ENCODE measurements at places on chromosomes 16 and 17.

DNA sequence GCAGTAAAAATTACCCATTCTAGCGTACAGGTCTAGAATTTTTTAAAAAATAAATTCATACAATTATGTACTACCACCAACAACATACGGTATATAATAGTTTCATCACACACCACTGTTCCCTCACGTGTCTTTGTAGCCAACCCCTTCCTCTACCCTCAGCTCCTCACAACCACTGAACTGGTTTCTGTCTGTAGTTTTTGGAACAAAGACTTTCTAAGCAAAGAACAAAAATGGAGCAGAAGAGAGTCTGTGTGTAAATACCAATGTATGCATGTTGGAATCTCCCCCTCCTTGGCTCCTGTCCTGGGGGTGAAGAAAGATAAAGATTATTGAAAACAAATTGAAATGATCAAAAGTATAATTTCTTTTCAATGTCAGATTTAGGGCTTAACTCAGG lies 31.9 kb upstream of the CCR7 start:
- DNase-seq: no peak

DNA sequence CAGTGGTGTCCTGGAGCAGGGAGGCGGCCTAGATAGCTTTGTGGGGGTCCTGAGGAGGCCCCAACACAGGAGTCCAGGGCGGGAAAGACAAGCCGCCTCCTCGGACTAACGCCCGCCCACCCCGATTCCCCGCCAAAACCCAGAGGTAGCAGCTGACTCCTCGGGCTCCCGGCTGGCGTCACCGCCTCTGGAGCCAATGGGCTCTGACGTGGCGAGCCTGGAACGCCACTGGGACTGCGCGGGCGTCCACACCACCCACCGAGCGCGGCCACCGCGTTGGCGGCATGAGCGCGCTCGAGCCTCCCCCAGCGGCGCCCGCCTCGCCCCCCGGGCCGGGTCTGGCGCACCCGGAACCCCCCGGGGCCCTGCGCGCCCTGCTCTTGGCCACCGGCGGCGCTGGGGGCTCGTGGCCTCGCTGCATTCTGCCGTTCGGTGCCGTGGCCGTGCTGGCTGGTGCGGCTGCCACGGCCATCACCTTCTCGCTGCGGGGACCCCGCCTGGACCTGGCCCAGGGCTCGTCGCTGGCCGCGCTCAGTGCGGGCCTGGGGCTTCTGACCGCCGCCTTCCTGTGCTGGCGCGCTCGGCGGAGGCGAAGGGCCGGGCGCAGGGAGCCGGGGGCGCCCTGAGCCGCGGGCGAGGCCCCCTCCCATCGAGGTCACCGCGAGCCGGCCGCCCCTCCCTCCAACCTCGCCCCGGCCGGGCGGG lies 3.4 kb upstream of the NTN3 start:
- peak; percentile 52 for DNase-seq

GRCh38 chr17:64497565-64498035 lies 746 bp upstream of the POLG2 start:
- DNase-seq: no peak

DNA sequence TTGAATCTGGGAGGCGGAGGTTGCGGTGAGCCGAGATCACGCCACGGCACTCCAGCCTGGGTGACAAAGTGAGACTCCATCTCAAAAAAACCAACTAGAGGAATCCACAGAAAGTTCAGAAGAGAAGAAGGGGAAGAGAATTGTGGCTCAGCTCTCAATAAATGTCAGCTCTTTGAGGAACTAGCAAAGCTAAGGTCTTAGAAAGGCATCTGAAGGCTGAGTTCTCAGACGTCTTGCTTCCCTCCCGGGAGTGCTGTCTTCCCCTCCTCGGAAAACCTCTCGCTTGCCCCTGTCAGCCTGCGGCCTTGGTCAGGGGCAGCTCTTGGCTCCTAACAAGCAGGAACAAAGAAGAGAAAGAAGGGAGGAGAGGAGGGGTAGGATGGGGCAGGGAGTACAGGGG lies 5.3 kb downstream of the SHPK start:
- no peak for DNase-seq

- no peak for DNase-seq
Measured at GRCh38 chr17:69870091-69870530, 204.9 kb upstream of the KCNJ16 start.

- DNase-seq: peak; percentile 66
Measured at GRCh38 chr16:9077091-9077809, 14.2 kb upstream of the HAPSTR1 start.

GRCh38 chr16:49488740-49489525 lies 115.3 kb downstream of the C16orf78 start:
- DNase-seq: no peak

DNA sequence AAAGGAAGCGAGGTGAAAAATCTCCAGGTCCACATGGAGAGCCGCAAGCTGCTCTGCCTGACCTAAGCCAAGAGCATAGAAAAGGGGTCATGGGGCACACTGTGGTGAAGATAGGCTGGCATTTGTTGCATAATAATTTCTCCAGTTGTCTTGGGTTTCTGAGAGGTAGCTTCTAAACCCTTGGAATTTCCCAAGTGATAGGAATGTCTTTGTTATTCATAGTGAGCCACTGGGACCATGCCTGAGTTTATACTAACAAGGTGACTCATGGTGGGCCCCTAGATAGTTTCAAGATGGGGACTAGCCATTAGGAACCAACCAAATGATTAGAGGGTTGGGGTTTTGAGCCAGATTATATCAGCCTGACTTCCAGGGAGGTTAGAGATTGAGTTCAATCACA lies 25.6 kb downstream of the SOST start:
- DNase-seq: no peak

- no peak for DNase-seq
Measured at GRCh38 chr16:23403547-23403946, 49.4 kb downstream of the COG7 start.

GRCh38 chr17:42199416-42200011 lies 5.2 kb upstream of the GHDC start:
- DNase-seq: no peak

GRCh38 chr16:85850344-85850880 lies 48.5 kb upstream of the IRF8 start:
- no peak for DNase-seq

- DNase-seq: no peak
Measured at GRCh38 chr17:29100296-29100695, 57.4 kb downstream of the PIPOX start.

DNA sequence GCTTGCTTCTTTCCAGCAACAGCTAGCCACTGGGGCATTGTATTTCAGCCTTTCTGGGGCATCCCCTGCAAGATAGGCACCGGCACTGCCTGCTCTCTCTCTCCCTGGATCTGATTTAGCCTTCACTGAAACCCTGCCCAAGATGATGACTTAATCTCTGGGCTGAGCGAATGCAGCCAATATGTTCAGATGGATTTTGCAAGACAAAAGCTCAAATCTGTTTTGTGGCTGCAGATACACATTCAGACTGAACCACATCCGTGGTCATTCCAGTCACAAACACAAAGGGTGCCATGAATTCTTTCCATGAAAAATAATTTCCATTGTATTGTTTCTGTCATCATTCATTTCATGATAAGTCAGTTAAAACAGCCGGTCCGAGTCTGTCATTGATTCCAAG lies 24.2 kb downstream of the SOST start:
- no peak for DNase-seq

- DNase-seq: peak; percentile 38
Measured at GRCh38 chr16:31333686-31334649, 21.0 kb upstream of the ITGAX start.

DNA sequence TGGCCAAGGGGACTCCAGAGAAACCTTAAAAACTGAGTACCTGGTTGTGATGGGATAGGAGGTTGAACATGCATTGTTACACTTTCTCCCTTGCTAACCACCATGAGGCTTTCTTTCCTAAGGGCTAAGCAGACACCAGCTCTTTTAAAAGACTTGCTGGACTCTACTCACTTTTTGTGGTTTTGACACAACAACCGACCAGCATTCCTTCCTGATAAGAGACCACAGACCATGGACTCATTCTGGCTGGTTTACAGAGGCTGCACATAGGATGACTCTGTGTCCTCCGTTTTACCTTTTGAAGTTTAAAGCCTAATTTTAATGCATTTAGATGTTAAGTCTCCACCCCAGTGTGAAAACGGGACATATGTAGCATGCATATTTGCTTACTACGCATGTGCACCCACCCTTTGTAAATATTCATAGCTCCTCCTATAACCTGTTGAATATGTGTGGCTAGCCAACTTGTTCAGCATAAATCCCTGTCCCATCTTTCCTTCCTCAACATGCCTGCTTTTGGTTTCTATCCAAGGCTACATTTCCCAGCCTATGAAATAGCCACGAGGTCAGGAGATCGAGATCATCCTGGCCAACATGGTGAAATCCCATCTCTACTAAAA lies 475.9 kb downstream of the GRIN2A start:
- DNase-seq: no peak

DNA sequence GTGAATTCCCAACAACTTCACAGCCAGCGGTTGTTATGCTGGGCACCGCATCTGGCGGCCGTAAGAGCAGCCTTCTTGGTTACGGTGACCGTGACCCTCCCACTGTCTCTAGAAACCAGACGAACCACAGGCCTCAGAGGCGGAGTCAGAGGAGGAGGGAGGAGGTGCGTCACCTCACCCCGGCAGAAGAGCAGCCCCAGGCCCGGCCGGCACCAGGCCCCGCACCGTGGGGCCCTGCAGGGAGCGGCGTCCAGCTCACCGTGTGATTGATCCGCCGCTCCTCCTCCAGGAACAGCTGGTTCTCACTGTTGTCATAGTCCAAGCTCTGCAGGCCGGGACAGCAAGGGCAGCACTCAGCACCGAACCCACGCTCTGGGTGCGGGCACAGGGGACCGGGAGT lies 13.7 kb downstream of the CLCN7 start:
- DNase-seq: no peak

DNA sequence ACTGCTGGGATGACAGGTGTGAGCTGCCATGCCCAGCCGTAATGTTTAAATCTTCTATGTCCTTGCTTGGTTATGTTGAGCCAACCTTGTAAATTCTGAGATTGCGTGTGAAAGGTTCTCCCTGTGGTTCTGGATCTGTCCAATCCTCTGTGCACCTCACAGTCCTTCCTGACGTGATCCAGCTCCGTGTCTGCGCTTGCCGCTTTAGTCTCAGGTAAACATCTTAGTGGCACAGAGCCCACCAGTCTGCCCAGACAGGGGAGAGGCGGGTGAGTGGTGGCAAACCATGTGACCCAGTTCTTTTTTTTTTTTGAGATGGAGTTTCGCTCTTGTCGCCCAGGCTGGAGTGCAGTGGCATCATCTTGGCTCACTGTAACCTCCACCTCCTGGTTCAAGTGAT lies 13.9 kb downstream of the SLC25A10 start:
- no peak for DNase-seq

DNA sequence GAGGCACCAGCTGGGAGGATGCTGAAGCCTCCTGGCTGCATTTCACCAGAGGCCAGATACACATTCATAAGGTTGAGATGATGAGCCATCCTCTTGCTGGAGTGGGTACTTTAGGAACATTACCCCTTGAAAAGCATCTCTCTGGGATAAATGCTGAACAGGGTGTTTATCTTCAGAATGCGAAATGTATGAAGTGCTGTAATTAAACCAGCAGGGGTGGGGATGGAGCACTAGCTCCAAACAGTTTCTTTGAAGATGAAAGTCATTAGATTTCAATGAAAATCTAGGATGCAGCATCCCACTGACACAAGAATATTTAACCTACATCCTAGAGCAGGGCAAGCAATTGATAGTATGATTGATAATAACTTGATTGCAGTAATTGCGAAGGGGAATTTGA lies 158.1 kb downstream of the CYLD start:
- DNase-seq: no peak

DNA sequence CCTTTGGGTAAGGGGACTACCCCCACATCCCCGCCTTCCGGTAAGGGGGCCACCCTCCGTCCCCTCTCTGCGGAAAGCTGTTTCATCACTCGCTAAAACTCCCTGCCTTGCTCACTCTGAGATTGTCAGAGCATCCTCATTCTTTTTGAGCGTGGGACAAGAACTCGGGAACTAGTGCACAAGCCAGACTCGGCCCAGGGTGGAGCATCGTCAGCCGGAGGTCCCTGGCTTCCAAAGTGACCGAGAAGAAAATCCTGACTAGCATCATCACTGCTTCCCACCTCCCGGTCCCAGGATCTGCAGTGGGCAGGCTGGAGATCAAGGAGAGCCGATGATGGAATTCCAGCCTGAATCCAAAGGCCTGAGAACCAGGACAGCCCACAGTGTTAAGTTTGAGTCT lies 380.3 kb downstream of the SEC14L1 start:
- DNase-seq: no peak

DNA sequence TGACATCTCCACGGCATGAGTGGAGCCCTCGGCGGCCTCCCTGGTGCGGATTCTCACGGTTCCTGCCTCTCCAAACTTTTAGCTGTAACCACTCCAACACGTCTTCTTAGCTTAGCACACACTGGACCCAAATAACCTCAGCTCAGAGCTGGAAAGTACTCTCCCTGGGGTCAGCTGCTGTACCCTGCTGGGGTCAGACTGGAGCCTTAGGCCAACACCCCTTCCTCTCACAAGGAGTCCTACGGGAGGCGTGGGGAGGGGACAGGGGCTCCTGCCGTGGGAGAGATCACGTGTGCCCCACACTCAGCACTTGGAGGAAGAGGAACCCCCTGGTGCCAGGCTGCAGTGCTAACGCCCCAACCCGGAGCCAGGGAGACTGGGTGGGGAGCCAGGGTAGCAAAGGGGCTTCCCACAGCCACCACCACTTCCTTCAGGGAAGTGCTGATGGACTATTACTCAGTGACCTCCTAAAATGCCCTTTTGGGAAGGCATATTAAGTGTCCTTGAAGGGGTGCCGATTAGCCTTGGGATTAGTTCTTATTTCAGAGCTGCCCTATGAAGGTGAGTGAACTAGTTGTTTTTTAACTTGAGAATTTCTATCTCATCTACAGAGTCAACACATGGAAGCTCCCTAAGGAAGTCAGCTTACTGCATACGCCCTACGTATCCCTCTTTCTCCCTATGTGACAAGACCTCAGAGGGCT lies 124.0 kb downstream of the HIC1 start:
- DNase-seq: no peak

DNA sequence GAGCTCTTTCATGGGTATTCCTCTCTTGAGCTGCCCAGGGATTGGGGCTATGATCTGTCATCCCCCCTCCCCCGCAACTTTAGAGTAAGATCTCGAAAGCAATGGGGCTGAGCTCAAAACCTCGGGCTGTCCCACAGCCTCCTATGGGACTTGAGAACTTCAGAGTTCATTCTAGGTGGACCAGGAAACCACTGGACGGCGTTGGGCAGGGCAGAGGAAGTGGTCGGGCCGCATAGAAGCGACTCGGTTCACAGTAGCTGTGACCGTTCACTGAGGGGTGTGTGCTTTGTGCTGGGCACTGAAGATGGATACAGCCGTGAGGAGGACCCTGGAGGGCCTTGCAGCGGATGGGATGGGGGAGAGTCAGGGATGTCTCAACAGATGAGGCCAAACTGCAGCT lies 292.0 kb downstream of the CPPED1 start:
- no peak for DNase-seq

DNA sequence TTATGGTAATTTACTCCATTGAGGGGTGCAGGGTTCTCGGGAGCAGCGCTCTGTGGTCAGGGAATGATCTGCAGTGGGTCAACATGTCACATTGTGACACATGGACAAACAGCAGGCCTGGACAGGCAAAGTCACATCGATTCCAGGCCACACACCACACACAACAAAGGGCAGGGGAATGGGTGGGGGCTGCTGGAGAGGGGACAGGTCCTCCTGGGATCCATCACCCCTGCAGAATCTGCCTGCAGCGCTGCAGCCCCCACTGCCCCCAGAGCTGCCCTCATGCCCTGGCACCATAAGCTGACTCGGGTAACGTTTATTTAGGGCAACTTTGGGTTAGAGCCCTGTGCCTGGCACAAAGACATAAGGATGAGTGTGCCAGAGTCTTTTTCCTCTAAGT lies 9.1 kb downstream of the PEMT start:
- DNase-seq: no peak

GRCh38 chr17:40499551-40500189 lies 1.8 kb downstream of the TNS4 start:
- DNase-seq: no peak

Measured in activated CD4-positive, alpha-beta T cell treated with anti-CD3 and anti-CD28 coated beads for 48 hours (primary cell).